HT-29 (cell line): ENCODE measurements at places on chromosomes 13 and 19.

DNA sequence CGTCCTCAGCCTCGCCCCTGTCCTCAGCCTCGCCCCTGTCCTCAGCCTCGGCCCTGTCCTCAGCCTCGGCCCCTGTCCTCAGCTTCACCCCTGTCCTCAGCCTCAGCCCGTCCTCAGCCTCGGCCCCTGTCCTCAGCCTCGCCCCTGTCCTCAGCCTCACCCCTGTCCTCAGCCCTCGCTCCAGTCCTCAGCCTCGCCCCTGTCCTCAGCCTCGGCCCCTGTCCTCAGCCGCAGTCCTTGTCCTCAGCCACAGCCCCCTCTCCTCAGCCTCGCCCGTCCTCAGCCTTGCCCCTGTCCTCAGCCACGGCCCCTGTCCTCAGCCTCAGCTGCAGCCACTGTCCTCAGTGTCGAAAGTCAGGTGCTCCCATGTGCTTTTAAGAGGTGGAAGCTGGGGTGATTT lies 10.5 kb downstream of the C13orf46 start:
- no peak for DNase-seq

GRCh38 chr19:57231686-57232085 lies 863 bp downstream of the AURKC start:
- no peak for DNase-seq

- no peak for DNase-seq
Observed at GRCh38 chr19:2575734-2576481, 100.0 kb downstream of the GADD45B start.

DNA sequence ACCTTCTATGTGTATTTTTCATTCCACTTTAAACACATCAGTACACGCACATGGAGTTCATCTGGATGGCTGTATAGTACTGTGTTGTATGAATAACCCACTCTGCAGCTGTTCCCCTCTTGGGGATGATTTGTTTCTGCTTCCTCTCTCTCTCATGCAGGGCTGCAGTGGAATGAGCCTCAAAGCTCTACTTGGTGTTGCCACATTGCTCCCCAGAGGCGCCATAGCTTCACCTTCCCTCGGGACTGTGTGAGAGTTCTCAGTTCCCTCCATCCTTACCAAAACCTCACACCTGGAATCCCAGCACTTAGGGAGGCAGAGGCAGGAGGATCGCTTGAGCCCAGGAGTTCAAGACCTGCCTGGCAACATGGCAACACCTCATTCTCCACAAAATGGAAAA lies 28.4 kb upstream of the GPR183 start:
- no peak for DNase-seq

DNA sequence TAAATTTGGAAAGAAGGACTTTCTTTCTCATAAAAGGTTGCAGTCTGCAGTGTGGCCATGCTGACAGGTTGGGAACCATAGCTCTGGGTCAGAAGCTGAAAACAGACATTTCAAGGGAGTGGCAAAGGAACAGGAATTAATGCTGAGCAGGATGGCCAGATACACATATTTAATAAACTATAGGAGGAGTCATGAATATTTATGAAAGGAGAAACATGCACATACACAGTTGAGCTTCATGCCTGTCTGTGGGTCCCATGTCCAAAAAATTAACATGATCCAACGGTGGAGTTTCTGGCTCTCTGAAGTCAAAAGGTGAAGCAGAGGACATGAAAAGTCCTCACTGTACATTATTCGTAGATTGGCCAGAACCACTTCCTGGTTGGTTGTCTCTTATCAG lies 2556.0 kb downstream of the PCDH9 start:
- no peak for DNase-seq

GRCh38 chr13:113990321-113990837 lies 16.5 kb upstream of the C13orf46 start:
- DNase-seq, result no peak

DNA sequence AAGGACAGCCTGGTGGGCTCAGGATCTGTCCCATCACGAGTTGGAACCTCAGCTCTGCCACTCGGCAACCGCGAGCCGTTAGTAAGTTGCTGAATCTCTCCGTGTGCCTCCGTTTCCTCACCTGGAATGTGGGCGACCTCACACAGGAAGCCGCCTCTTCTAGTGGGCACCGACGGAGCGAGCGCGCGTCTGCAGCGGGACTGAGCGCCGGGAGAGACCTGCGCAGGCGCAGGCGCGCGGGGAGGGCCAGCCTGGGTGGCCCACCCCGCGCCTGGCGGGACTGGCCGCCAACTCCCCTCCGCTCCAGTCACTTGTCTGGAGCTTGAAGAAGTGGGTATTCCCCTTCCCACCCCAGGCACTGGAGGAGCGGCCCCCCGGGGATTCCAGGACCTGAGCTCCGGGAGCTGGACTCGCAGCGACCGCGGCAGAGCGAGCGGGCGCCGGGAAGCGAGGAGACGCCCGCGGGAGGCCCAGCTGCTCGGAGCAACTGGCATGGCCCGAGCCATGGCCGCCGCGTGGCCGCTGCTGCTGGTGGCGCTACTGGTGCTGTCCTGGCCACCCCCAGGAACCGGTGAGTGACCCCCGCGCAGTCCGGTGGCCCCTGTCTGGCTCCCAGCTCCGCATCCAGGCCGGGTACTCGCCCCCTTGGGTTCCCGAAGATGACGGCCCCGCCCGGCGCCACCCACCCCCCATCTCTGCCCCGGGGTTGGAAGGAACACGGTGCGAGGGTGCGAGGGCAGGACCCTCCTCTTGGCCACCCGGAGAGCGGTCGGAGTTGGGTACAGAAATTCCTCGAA lies at the start of gene PVR:
Gene PVR (plus strand): TSS at position 306 of the 797 bp plus-strand sequence. CDS start 187 bp downstream, at position 493.
- peak; percentile 95 for DNase-seq

DNA sequence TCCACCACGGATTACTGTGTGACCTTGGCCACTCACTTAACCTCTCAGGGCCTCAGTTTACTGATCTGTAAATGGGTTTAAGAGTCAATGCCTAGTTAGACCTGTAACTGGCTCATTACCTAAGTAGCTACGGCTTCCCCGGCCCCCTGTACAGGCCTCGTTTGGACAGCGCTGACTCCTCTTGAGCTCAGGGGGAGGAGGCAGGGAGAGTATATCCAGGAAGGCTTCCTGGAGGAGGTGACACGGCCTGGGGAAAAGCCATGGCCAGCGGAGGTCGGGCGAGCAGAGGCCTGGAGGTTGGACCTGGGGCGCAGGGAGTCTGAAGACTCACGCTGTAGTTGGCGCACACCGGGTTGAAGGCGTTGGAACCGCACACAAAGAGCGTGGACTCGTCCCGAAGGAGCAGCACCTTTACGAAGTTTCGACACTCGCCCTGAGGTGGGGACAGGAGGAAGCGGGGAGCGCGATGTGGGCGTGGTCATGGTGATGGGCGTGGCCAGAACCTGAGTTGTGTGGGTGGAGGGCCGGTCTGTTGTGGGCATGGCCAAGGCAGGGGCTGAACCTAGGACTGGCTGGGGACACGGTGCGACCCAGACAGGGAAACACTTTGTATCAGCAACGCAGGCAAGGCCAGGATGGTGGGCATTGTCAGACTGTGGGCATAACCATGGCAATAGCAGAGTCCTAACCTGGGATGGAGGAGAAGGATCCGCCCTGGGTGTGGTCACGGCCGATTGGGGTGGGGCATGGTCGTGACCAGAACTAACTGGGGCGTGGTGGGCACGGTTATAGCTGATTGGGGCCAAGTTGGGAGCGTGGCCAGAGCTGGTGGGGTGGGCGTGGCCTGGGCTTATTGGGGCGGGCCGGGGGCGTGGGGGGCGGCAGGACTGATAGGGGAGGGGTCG lies 3.6 kb downstream of the SEMA6B start:
- DNase-seq, result peak; percentile 74

DNA sequence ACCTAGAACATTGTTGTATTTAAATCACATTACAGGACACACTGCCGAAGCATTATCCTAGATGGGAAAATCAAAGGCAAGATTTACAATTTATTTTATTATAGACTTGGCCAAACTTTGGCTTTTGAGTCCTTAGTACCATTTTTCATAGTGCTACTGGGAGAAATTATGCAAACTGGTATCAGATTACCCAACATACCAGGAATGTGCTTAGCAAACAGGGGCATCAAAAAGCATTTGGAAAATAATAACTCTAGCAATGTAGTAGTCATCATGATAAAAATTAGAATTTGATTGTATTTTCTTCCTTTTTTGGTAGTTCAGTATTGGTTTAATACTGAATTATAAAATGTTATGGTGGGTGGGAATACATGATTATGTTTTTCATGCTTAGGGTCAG lies 34.0 kb downstream of the GPC6 start:
- no peak for DNase-seq

GRCh38 chr13:37100731-37101130 lies 4.7 kb downstream of the CSNK1A1L start:
- DNase-seq, result no peak

DNA sequence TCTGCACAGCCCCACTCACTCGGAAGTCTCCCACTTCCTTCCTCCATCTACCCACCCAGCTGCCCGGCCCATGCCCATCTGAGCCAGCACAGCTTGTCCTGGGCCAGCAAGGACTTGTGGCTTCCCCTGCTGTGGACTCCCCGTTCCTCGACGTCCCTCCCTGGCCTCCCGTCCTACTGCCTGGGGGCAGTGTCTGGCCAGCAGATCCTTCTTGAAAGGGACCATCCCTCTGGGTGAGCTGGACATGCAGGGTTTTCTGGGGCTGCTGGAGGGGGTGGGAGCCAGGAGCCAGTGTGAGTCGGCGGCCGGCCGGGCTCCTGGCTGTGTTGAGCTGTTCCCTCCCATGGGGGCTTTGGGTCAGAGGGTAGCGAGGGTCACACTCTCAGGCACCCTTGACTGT lies 26.7 kb downstream of the CRTC1 start:
- no peak for DNase-seq

DNA sequence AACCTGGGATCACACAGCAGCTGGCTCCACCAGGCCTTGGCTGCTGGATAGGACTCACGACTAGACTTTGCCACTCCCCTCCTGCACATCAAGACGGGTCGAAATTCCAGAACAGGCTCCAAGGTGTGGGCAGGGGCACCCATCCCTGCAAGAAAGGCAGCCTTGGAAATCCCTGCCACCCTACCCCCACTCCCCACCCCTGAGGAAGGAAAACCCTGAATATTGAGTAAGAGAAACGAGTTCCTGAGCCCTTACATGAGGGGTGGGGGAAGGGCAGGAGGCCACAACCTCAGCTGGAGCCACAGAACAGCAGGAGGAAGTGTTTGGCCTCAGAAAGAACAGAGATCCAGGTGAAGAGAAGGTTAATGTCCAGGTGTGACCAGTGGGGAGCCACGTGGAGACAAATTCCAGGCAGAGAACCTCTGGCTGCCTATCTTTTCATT lies 20.1 kb downstream of the DEDD2 start:
- DNase-seq, result peak; percentile 90

GRCh38 chr13:110073982-110074381 lies 233.0 kb downstream of the COL4A1 start:
- peak; percentile 32 for DNase-seq

GRCh38 chr19:17947815-17948513 lies 15.1 kb downstream of the CCDC124 start:
- peak; percentile 84 for DNase-seq

GRCh38 chr13:33678084-33678483 lies 139.9 kb upstream of the RFC3 start:
- no peak for DNase-seq

DNA sequence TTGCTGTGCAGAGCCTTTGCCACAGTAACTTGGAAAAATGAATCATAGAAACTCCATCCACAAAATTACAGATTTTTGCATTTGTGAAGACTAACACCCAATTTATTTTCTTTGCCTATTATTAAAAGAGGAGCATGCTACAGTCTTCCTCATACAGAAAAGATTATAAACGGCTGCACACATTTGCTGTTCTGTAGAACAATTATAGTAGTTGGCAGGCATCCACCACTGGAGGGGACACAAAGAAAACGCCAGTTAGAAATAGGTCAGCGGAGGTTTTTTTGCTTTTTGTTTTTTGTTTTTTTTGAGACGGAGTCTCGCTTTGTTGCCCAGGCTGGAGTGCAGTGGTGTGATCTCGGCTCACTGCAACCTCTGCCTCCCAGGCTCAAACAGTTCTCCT lies 51.6 kb downstream of the SACS start:
- DNase-seq, result no peak

DNA sequence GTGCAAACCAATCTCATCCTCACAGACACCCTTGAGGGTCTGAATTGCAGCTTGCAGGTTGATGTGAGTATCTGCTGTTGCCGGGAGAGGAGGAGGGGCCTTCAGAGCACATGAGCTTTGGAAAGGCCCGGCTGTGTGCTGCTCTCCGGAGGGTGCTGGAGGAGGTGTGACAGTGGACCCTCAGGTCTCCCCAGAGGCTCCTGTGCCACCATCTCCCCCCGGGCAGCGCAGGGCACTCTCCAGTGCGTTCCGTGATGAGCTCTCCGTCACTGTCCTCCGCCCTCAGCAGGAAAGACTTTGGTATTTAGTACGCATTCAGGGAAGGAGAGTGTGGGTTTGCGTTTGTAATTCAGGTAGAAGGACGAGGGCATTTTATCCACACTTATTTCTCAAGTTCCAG lies 20.0 kb downstream of the LAMP1 start:
- DNase-seq, result no peak

- peak; percentile 80 for DNase-seq
Observed at GRCh38 chr19:31214086-31214485, 135.2 kb downstream of the TSHZ3 start.

DNA sequence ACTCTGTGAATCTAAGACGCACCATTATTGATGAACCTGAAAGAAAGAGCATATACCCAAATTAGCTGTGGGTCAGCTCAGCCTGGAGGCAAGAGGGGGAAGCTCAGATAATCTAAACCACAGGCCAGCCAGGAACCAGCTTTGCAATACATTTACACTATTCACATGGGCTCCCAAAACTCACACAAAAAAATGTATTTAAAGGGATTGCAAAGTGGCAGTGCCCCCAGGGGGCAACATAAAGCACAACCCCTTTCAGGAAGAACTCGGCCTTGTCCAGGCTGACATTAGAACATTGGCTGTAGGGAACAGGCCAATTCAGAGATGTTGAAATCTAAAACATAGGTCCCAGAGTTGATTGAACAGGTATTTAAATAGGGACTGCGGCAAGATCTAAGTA lies 3.2 kb upstream of the PROZ start:
- no peak for DNase-seq

- DNase-seq, result no peak
Observed at GRCh38 chr19:17972230-17972629, 5.3 kb downstream of the KCNN1 start.
